K562 (cell line): ENCODE measurements at places on chromosomes 11 and 22. TPM values are rescaled to one million over a fixed set of nuclear protein-coding genes. Genes with fewer than 3 reads are reported as not detected.

GRCh38 chr11:112731538-112731937 is 229.7 kb upstream of the NCAM1 start:
- DNase-seq = no peak

GRCh38 chr11:104105155-104105554 is 58.8 kb downstream of the PDGFD start:
- DNase-seq = no peak

DNA sequence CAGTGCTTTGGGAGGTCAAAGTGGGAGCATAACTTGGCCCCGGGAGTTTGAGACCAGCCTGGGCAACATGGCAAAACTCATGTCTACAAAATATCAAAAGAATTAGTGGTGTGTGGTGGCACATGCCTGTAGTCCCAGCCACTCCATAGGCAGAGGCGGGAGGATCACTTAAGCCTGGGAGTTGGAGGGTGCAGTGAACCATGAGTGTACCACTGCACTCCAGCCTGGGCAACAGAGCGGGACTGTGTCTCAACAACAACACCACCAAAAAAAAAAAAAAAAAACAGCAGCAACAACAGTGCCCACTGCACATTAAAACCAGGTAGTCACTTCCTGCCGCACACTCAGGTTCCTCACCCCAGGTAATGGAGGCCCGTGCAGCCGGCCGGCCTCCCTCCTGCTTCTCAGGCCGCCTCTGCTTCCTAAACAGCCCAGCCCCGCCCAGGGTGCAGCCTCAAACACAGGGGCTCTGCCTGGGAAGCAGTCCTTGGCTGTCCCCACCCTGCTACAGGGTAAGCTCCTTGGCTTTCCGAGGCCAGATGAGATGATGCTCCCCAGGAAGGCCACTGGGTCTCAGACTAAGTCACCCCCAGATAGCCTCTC is 318.3 kb downstream of the SHANK2 start:
- DNase-seq = no peak

DNA sequence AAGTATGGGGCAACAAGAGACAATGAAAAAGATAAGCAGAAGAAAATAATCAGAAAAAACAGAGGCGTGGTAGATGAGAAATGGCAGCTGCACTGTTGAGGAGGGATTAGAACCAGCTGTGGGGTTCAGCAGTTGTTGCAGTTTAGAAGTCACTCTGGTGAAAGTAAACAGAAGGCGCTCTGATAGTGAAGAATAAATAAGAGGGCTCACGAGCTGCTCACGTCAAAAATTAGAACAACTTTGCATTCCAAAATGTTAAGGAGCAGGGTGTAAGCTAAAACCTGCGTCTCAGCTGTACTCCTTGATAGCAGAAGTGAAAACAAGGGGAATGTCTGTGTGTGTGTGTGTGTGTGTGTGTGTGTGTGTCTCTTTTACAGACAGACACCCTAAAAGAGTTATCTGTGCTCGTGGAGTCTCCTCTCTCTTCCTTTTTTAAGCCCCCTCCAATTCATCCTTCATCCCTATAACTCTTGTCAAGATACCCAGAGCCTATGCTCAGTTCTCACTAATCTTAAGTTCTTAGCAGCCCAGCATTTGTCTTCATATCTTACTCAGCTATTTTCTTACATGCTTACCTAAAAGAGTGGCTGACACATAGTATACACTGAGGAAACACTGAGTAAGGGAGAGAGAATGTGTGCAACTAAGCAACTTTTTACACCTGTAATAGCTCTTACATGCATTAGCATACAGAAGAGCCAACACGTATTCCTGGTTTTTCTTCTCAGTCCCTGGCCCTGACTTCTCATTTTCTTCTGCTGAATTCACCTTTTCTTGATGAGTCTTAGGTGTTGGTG is 8.9 kb downstream of the TTC17 start:
- DNase-seq = peak; percentile 28

- no peak for DNase-seq
Observed at GRCh38 chr11:95294701-95295100, 63.7 kb upstream of the SESN3 start.

- no peak for DNase-seq
Observed at GRCh38 chr11:63476618-63477017, 14.3 kb downstream of the PLAAT5 start.

DNA sequence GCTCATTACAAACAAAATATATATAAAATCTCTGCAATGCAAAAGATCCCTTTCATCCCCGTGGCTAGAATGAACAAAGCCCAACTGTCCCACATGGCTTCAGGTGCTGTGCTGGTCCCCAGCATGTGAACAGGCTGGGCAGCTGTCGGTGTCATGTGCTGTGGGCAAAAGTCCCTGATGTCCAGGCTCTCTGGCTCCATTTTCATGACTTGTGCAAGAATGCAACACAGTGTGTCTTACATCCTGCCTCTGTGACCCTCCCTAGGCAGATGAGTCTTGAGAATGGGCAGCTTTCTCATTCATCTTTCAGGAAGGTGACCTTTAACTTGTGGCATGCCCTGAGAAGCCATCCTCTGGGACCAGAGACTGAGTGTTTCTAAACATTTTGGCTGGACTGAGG is 14.5 kb downstream of the GUCD1 start:
- DNase-seq = no peak

- DNase-seq = no peak
Observed at GRCh38 chr22:37298748-37299495, 16.6 kb downstream of the CYTH4 start.

DNA sequence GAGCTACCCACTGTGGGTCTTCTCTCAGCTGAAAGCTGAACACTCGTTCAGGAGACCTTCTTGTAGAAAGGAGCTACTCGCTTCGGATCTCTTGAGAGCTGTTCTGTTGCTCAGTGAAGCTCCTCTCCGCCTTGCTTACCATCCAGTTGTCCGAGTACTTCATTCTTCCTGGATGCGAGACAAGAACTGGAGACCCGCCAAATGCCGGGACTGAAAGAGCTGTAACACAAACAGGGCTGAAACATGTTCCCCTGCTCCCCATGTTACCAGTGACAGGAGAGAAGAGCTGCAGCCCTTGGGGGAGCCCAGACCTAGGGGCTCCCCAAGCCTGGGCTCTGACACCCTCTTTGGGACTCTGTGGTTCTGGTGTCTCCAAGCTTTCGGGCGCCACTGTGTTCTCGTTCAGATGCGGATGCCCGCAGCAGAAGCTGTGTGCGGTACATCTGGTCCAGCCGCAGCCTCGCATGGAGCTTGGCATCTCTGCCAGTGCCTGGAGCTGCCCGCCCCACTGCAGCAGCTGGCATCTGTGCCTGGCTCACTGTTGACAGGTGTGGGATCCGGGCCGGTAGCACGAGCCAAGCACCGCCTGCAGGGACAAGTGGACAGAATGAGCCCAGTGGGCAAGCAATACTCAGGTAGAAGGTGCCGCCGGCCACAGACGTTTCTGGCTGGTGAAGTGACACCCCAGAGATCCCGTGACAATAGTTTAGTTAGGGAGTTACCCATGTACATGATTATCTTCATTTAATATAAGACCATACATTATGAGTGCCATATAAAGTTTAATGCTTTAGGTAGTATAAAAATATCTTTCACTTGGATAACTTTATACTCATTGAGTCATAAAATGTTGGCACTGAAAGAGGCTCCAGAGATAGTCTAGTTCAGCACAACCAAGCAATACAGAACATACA is 49.1 kb downstream of the EMSY start:
- no peak for DNase-seq

DNA sequence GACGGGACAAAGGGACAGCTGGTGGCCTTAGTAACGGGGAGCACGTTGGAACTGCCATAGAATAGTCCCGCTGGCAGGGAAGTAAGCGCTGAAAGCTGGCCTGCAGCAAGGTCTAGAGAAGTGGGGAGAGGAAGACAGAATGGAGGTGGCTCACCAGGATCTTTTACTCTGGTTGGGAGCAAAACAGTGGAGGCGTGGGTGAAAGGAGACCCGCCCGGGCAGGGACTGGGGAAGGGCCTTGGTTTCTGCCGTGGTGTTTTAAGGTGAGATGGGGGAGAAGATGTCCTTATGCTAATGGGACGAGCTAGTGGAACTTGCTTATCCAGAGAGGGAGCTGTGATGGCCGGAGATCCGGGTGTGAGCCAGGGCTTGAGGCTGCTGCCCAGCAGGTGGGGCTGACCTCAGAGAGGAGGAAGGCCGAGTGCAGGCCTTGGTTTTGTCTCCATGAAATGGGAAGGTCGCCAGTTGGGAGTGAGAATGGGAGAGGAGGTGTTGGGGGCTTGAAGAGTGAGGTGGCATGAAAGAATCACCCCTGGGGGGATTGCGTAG is 56.4 kb upstream of the CTTN start:
- DNase-seq = no peak

DNA sequence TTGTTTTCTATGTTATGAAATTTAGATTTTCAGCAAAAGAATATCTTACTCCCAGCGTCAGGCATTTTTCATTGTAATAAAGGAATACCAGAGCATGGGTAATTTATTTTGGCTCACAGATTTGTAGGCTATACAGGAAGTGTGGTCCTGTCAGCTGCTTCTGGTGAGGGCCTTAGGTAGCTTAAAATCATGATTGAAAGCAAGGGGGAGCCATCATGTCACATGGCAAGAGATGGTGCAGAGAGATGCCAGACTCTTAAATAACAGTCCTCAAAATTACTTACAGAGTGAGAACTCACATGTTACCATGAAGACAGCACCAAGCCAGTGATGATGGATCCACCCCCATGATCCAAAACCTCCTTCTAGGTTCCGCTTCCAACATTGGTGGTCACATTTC is 825.0 kb upstream of the CHORDC1 start:
- DNase-seq = no peak

GRCh38 chr11:81487109-81487508 is 1246.6 kb downstream of the FAM181B start:
- DNase-seq = no peak

DNA sequence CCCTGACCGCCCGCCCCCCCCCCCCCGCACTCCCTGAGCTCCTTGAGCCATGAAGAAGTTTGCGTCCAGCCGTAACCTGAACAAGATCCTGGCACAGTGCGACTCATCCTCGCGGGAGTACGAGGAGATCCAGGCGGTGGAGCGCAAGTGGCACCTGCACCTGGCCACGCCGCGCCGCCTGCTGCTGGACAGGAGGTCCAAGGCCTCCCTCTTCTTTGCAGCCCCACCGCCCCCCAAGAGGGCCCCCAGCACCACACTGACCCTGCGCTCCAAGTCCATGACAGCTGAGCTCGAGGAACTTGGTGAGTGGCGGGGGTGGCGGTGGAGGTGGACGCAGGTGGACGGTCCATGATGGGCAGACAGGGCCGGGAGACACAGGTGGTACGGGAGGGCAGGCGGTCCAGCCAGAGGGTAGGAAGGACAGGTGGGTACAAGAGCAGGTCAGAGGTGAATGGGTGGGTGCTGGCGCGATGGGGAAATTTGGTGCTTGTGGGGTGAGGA is 32.1 kb upstream of the ACR start:
- no peak for DNase-seq

DNA sequence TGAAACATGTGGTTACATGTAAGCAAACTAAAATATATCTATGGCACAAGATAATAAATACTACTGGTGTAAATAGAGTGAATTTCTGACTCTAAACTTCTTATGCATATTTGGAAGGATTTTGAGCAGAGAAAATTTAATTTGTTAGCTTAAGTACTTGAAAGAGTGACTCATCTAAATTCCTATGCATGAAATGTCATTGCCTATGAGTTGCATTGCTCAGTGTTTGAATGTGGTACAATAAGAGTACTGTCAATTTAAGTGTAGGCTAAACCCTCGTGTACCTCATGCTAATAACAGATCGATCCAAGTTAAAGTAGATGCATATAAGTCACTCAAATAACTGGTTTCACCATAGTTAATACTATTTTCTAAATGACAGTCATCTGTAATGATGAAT is 5.3 kb upstream of the CARD18 start:
- DNase-seq = no peak

- DNase-seq = no peak
Observed at GRCh38 chr11:95595973-95596489, 193.6 kb downstream of the FAM76B start.

- DNase-seq = peak; percentile 79
Observed at GRCh38 chr22:40044870-40045834, 50.4 kb downstream of the FAM83F start.

DNA sequence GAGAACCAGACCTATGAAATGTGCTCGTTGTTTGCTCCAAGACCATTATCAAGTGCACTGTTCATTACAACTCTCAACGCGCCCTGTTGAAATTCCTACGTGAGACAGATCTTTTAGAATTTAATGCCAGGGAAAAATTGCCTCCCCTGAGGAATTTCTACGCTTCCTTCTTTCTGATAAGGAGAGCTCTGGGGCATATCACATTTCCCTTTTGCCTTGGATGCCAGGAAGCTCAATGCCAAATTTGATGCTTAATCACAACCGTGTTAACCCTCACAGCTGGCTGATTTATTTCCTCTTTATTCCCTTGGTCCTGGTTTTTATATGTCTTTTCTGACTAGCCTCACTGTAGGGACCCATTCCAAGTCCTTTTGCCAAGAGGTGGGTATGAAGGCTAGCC is 109.4 kb downstream of the MICAL2 start:
- no peak for DNase-seq

DNA sequence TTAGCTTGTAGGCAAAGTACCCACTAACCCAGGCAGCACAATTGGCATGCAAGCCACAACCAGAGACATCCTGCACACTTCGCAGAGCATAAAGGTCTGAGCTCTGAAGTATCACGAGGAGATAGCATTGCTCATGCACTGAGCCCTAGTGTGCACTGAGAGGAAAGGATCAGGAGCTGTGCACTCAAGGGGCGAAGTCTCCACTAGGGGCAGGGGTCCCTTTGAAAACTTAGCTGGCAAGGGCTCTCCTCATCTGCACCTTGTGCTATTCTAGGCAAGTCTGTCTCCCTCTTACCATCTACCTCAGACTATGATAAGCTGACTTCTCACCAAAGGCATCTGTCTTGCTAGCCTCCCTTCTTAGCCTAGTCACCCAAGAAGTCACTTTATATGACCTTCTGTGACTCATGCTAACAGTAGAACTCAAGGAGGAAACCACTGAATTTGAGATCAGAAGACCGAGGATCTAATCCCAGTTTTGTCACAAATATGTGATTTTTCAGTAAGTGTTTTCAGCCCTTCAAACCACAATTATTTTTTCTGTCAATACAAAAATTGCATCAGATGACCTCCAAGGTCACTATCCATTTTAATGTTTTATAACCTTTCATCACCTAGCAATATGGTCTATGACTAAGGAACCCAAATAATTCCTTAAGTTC is 1078.0 kb downstream of the NTM start:
- no peak for DNase-seq

The OR4P4 gene
- total RNA-seq = not detected in 2 replicates

The TMEM109 gene
- 69.8 and 79.0 TPM in 2 replicates for total RNA-seq

The ART1 gene
- total RNA-seq = not detected in 2 replicates

The EWSR1 gene
- 233 and 254 TPM in 2 replicates for total RNA-seq

The PMM1 gene
- 24.5 and 26.3 TPM in 2 replicates for total RNA-seq

The OR9Q1 gene
- total RNA-seq = not detected in 2 replicates

The ZNF214 gene
- 0.29 TPM in 2 replicates for total RNA-seq

The LTBP3 gene
- total RNA-seq = 17.1 and 18.8 TPM in 2 replicates

The NXF1 gene
- total RNA-seq = 60.2 and 64.7 TPM in 2 replicates
